ENCODE measurements at places on chromosomes 5 and 9.

DNA sequence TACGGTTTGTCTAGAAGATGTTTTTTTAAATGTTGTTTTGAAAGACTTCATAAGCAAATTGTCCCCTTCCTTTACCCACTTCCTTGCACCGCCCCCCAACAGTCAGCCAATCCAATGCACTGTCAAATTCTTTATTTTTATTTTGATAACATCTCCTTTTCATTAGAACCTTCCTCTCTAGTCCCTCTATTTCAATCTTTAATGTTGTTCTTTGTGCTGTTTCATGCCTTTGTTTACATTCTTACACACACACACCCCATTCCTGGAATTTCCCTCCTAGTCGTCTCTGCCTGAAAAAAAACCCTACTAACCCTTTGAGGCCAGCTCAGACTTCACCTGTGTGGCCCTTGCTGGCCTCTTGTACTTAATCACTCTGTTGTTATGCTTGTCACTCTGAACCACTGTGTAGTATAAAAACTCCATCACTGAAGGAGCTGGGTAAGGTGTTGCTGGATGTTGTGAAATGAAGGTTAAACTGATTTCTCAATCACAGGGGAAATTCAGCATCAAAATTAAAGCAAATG is 133.4 kb downstream of the UGCG start:
- no peak for DNase-seq

DNA sequence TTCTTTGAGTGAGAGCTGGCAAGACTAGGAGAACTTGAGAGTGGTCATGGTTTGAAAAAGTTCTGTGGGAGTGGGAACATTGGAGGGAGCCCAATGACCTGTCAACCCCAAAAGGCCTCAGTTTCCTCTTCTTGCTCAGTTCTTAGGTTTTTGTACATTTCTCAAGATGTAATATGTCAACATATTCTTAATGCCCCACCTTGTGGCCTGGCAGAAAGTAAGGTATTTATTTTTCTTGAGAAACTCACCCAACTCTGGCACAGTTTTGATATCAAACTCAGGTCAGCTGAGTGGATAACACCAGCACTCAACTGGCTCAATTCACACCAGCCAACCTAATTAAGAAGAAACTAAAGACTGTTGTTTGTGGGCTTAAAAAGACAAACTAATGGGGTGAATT is 123.0 kb upstream of the SLC27A6 start:
- DNase-seq: no peak

DNA sequence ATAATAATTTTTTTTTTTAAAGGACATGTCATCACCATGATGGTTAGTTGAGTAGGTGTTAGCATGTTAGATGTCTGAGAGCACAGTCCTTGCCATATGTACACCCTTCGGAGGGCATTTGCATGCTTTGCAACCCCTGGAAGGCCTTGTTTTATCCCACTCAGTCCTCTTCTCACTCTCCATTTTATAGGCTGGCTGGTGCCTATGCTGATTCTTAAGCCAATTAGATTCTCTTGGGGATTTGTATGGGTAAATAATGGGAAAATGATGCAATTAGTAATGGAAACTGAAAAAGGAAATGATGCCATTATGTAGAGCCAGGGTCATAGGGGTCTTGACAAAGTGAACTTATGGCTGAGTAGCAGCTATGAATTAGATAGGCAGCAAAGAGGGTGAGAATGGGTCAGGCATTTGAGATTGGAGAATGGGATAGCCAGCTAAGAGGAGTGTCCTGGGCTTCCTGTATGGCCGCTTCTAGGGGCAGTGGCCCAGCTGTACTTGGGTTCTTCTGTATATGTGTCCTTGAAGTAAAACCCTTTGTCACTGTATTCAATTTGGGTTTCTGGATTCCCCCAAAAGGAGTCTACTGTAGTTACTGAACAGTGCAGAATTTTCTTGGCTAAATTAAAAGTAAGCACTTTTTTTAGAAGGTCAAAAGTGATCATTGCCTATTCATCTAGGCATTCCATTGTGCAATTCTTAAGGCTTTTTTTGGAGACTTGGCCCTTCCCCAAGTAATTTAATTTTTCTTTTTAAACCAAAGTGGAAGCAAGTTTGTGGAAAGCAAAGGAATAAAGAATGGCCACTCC is 31.6 kb downstream of the LRRTM2 start:
- no peak for DNase-seq

GRCh38 chr9:306907-307306 is 92.2 kb downstream of the DOCK8 start:
- peak; percentile 29 for DNase-seq

GRCh38 chr9:85258236-85258635 is 483.5 kb downstream of the AGTPBP1 start:
- no peak for DNase-seq

All from stimulated activated CD4-positive, alpha-beta T cell treated with anti-CD3 and anti-CD28 coated beads, Interleukin-4, amount 100 ng/mL, for 1 hour (primary cell).